ENCODE measurements at places on chromosomes 12 and 14.
A peak's percentile ranks its signal among the peaks of the same experiment; 100 is the strongest.

DNA sequence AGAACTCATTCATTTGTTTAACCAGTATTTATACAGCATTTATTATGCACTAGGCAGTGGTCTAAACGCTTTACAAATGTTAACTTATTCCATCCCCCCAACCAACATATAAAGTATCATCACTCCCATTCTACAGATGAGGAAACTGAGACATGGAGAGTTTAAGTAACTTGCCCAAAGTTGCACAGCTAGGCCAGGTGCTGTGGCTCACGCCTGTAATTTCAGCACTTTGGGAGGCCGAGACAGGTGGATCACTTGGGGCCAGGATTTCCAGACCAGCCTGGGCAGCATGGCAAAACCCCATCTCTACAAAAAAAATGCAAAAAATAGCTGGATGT is 37.9 kb downstream of the ZFP36L1 start:
- no peak for DNase-seq

- DNase-seq = no peak
Observed at GRCh38 chr14:49988080-49988990, 95.5 kb downstream of the ARF6 start.

DNA sequence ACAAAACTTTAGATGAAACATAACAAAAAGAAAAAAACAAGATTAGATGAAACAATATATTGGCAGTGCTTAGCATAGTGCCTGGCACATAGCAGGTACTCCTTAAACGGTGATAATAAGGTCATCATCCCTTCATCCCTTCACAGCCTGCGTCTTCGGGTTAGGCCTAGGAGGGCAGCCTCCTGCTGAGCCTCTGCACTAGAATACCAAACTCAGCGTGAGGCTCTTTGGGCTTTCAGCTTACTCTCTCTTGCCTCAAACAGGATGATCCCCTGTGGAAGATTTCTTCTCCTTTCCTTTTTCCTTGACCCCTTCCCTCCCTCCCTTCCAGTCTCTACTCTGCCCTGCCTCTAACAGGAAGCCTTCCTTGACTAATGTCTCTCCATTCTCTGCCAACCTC is 14.4 kb upstream of the FIGNL2 start:
- DNase-seq = no peak

GRCh38 chr12:95633732-95634465 is 82.6 kb upstream of the USP44 start:
- no peak for DNase-seq

DNA sequence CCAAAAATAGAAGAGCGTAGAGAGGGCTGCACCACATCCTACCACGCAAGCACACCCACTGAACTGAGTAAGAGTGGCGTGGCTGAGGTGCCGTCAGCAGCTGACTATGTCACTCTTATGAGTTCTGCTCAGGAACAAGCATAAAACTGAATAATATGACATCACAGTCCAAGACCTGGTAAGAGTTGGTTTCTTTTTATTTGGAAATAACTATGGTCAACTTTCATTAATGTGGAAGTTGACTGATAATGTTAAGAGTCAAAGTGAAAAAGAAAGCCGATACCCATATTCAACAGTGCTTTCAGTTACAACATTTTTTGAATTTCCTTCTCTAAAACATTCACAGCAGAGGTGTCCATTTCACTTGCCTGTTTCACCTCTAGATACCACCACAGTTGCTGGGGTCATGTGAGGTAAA is 44.6 kb downstream of the GNS start:
- DNase-seq = no peak

- DNase-seq = peak; percentile 77
Observed at GRCh38 chr14:93959239-93960107, 16.9 kb downstream of the ASB2 start.

GRCh38 chr14:59422069-59422881 is 42.9 kb downstream of the GPR135 start:
- DNase-seq = no peak

DNA sequence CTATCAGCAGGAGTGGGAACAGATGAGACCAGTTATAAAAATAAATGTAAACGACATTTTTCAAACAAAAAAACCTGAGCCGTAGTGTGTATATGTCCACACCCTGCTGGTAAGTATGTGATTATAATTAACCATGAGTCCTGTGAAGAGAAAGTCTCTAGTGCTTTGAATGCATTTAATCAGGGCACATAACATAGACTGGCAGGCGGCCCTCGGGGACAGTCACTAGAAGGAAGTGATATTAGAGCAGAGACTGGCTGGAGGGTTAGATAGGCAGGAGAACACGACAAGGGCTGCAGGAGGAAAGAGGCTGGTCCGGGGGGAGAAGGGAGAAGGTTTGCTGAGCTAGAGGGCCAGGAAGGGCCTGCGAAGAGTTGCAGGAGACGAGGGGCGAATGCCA is 23.8 kb upstream of the ELK3 start:
- no peak for DNase-seq

DNA sequence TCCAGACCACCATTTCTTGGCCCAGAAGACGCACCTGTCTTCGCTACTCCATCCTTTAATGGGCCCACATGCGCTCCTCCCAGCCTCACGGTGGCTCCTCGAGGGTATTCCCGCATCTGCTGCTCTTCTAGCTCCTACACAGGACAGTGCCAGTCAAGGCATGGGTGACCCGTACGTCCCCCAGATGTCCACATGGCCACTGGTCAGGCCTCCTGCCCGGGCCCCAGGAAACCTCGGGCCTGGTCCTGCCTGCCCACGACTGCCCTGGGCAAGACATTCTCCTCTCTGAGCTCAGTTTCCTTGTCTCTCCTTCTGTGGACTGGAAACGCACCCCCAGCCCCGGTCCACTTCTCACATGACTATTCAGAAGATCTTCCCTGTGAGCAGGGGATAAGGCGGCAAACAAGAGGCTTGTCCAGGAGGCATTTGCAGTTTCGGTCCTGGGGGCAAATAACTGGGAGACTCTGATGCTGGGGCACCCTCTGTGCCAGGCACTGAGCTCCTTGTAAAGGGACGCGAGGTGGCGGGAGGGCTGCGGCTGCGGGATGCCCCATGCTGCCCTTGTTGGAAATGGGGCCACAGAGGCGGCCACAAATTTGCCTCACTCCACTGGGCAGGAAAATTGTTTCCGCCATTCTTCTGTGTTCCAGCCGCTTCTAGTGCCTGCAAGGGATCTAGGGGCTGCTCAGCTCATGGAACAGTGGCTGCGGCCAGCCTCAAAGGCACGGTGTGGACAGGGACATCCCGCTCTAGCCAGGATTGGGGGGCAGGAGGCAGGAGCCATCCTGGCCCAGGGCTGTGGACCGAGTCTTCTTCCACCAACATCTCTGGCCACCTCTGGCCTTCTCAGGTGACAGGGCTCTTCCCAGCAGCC is 6.8 kb upstream of the BEGAIN start:
- no peak for DNase-seq

- DNase-seq = no peak
Observed at GRCh38 chr12:26014085-26014484, 55.6 kb downstream of the RASSF8 start.

- DNase-seq = no peak
Observed at GRCh38 chr12:75655315-75655806, 144.0 kb upstream of the KRR1 start.

DNA sequence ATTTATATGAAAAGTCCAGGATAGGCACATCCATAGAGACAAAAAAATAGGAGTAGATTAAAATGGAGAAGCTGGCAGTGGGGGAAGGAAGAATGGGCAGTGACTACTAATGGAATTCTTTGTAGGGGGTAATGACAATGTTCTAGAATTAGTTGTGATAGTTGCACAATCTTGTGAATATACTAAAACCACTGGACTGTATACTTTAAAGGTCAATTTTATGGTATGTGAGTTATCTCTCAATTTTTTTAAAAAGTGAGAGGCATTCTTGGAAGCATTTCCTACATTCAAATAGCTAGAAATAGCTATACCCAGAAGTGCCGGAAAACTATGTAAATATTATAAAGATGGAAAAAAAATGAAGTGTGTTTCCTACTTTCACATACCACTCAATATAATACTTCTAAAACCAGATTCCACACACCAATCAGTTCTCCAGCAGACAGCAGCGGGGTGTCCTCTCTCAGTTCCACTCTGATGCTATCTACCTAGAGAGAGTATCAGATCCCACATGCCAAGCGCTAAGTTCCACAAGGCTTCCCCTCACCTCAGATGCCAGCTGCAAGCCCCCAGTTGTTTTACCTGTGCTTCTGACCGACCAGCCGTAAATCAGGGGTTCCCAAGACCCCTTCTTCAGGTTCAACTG is 41.7 kb upstream of the NID2 start:
- DNase-seq = no peak

- DNase-seq = no peak
Observed at GRCh38 chr14:79730953-79731352, 480.4 kb downstream of the DIO2 start.

- DNase-seq = no peak
Observed at GRCh38 chr12:23096321-23096720, 471.4 kb downstream of the ETNK1 start.

DNA sequence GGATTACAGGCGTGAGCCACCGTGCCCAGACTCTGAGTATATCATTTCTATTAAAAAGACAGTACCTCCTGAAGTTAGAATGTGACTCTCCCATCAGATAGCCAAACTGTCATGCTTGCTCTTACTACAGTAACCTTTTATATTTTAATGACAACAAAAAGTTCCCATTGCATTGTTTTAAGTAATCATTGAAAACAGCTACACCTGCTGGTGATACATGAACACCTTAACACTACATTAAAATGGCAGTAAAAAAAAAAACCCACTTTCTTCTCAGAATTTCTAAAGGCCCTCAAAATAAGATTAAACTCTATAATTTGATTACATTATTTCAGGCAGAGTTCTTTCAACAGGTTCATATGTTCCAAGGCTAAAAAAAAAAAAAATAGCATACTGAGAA is 76.7 kb downstream of the SH2B3 start:
- DNase-seq = no peak

GRCh38 chr14:29569194-29569593 is 358.5 kb downstream of the PRKD1 start:
- no peak for DNase-seq
